ENCODE measurements at places on chromosomes 6 and 20. TPM values are rescaled to one million over a fixed set of nuclear protein-coding genes. Genes with fewer than 3 reads are reported as not detected.

DEFB124 gene
- not detected for polyA plus RNA-seq

TFAP2A gene
- polyA plus RNA-seq = 2.3 TPM

TEAD3 gene
- polyA plus RNA-seq = 22.8 TPM

EFCAB8 gene
- not detected for polyA plus RNA-seq

TRIM31 gene
- polyA plus RNA-seq = not detected

POM121L2 gene
- not detected for polyA plus RNA-seq

APOM gene
- polyA plus RNA-seq = 2.8 TPM

RAD21L1 gene
- 0.04 TPM for polyA plus RNA-seq

MEI4 gene
- not detected for polyA plus RNA-seq

CST4 gene
- not detected for polyA plus RNA-seq

ZSCAN23 gene
- 3.5 TPM for polyA plus RNA-seq

POU3F2 gene
- not detected for polyA plus RNA-seq

SMOC2 gene
- polyA plus RNA-seq = not detected

ECHDC1 gene
- polyA plus RNA-seq = 42.9 TPM

CCN2 gene
- 955 TPM for polyA plus RNA-seq

RAB44 gene
- polyA plus RNA-seq = not detected

PRL gene
- polyA plus RNA-seq = not detected

ADGRF4 gene
- polyA plus RNA-seq = 0.02 TPM

- peak; percentile 52 for DNase-seq
Observed at GRCh38 chr6:112337209-112337638, 9.9 kb upstream of the RFPL4B start.

DNA sequence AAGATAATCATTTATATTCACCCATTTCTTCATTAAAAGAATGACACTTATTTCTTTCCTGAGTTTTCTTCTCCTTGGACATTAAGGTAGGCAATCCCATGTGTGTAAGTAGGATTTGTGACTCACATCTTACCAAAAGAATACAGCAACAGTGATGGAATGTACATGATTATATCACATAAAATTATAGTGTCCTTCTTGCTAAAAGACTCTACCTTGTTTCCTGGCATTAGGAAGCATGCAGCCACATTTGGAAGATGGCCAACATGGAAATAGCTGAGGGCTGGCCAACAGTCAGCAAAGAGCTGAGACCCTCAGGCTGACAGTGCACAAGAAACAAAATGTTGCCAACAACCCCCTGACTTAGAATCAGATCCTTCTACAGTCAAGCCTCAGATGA lies 327.9 kb upstream of the MARCKS start:
- DNase-seq = no peak

- DNase-seq = no peak
Observed at GRCh38 chr20:50872560-50873425, 58.4 kb downstream of the ADNP start.

GRCh38 chr6:137659871-137660270 lies 165.7 kb upstream of the OLIG3 start:
- no peak for DNase-seq

GRCh38 chr6:34242252-34243130 lies 5.8 kb downstream of the HMGA1 start:
- no peak for DNase-seq

GRCh38 chr20:61435184-61435822 lies 183.2 kb downstream of the CDH4 start:
- no peak for DNase-seq

- no peak for DNase-seq
Observed at GRCh38 chr6:132087391-132087790, 136.2 kb upstream of the CCN2 start.

- no peak for DNase-seq
Observed at GRCh38 chr6:70586114-70586513, 19.4 kb downstream of the SDHAF4 start.

GRCh38 chr20:25076731-25077609 lies 5.0 kb downstream of the VSX1 start:
- DNase-seq = no peak

GRCh38 chr6:158686311-158686710 lies 36.5 kb downstream of the SYTL3 start:
- no peak for DNase-seq

DNA sequence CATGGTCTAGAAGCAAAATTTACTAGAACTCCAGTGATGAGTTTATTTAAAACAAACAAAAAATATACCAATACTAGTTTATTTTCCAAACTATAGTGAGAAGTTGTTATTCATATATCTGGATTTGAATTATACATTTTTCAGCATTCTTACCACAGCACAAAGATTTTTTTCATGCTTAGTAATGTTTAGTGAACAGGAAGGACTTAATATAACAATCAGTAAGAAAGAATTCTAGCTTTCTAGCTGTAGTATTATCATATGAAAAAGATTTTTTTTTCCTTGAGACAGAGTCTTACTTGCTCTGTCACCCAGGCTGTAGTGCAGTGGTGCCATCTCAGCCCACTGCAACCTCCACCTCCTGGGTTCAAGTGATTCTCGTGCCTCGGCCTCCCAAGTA lies 13.8 kb downstream of the MARCKS start:
- DNase-seq = no peak

DNA sequence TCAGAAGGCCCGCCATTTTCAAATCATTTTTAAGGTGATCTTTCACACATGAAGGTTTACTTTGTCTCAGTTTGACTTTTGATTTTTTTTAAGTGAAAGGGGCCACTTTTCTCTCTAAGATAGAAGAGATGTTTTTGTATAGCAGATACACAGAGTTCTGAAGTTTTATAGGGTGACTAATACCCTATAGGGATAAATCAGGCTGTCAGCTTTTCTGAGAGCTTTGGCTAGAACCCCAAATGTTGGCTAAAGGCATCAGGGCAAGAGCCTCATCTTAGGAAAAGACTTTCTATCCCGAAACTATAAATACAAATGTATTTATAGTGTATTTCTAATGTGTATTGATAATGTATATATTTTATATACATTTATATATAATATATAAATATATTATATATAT lies 181.4 kb downstream of the TBX18 start:
- DNase-seq = no peak

- no peak for DNase-seq
Observed at GRCh38 chr6:141110481-141110880, 1022.2 kb upstream of the GJE1 start.

DNA sequence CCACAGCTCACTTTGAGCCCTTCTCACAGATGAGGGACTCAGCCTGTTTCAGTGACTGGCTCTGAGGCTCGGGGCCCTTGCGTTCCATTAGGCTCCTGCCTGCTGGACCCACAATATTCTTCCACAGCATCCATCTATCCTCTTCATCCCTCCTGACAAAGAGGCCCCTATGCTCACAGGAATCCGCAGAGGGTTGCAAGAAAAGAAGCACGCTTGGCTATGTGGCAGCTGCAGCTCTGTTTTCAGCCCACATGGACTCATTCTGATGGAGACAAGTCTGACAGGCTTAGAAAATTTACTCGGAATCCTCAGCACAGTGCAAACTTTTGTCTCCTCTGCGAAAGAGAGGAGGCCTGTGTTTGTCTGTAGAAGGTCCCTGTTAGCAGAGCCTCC lies 207.5 kb downstream of the SYNDIG1 start:
- no peak for DNase-seq

GRCh38 chr20:46013829-46014516 lies 5.3 kb downstream of the MMP9 start:
- no peak for DNase-seq

DNA sequence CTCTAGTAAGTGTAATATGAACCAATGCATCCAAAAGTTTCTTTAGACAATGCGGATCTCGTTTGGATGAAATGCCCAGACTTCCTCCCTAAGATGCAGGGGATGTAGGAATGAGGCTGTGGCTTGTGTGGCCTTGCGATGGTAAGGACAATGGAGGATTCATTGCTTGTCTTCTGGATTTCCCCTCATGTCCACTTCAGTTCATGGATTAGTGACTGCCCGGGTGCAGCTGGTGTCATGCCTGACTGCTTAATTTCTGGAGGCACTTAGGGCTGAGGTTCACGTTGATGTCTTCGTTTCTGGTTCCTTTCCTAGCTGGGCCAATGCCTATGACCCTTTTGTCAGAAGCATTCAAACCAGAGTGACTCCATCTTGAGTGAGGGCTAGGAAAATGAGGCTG lies 93.8 kb downstream of the SCP2D1 start:
- DNase-seq = no peak

DNA sequence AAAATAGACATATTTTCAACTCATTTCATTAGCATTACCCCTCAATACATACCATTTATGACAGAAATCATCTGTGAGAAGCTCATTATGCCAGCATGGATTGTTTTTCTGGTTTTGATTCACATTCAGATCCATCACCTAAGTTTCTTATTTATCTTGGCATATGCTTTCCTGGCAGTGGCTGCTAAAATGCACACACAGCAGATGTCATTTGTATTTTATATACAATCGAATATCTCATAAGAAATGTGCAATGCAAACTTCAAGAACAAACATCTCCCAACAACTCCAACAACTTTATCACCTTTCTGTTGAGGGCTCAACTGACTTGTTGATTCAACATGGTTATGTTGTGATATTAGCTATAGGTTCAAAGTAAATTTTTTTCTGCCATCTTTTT lies 208.3 kb downstream of the PHACTR1 start:
- DNase-seq = no peak

- no peak for DNase-seq
Observed at GRCh38 chr20:23302386-23302785, 48.2 kb upstream of the NXT1 start.

GRCh38 chr6:51077821-51078518 lies 259.3 kb downstream of the TFAP2B start:
- no peak for DNase-seq

DNA sequence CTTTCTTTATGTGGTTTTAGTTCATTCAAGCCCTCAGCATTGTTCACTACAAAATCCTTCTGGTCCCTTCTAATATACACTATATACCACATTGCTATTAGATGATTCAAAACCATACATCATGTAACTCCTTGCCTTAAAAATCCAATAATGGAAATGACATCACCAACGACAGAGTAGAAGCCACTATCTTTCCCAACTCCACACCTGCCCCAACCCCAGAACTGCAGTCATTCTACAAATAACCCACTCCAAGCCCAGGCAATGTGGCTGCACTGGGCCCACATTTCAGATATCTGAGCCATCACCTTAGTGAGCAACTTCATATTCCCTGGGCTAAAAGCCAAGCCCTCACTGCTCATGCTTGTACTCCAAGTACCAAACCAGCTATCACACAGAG lies 22.6 kb upstream of the RUNX2 start:
- DNase-seq = no peak

GRCh38 chr20:19958219-19958618 lies 58.9 kb upstream of the NAA20 start:
- no peak for DNase-seq

DNA sequence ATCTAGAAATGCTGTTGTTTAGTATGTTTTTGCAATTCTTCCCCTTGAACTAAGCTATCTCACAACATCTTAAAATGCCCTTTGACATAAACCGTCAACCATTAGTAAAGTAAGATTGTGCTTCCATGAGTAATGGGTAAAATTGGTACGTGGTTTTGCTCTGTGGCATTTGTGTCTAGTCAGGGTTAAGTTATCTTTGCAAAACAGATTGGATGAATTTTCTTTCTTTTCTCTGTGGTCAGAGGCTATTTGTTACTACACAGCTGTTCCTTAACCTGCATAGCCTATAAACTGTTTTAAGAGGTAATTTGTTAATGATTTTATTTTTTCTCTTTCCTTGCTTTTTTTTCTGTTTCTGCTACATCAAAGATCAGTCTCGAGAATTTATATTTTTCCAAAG lies 75.4 kb downstream of the RPP40 start:
- no peak for DNase-seq

DNA sequence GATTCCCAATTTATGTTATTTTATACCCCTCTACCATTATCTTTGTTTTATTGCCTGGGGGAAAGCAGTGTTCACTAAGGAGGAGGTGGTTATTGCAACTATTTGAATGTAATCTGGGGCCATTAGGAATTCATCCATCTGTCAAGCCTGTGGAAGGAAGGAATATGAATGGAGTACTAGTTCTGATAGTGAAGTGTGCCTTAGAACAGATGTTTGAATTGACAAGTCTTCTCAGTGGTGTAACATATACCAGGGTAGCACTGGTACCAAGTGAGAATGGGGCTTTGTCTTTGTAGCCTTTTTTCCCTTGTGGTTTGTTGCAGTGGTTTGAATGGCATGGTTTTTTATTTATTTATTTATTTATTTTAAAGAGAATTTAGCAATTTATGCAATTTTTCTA lies 27.9 kb upstream of the HDAC2 start:
- DNase-seq = no peak

DNA sequence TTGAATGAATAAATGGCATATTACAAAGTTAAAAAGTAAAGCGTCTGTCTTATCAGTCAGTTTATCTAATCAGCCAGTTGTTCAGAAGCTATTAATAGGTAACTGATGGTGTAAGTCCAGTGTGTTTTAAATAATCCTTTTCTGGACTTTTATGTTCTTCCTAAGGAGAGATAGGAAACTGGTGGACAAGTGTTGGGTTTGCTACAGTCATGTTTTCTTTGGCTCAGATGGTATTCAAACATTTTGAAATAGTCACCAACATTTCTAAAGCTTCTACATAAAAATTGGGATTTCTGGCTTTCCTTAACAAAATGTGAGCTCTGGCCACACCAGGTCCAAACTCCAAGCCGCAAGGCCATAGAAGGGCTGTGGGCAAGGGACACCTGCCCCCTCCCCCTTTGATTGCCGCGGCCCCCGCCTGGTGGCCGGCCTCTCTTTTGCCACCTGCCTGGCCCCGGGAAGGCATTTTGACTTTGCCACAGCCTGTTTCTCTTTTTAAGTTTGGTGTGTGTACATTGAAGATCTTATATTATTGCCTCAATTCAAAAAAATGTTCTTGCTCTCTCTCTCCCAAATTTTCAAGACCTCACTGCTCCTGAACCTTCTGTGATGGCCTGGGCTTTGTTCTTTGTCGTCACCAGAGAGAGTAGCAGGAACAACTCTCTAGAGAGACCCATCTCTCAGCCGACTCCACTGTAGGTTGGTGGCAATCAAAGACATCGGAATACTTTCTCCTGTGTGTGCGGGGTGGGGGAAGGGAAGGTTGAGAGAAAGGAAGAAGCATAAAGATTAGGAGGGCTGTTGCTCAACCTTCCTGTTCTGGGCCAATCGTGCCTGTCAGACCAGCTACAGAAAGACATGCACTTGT lies 84.0 kb upstream of the ZNF217 start:
- no peak for DNase-seq

DNA sequence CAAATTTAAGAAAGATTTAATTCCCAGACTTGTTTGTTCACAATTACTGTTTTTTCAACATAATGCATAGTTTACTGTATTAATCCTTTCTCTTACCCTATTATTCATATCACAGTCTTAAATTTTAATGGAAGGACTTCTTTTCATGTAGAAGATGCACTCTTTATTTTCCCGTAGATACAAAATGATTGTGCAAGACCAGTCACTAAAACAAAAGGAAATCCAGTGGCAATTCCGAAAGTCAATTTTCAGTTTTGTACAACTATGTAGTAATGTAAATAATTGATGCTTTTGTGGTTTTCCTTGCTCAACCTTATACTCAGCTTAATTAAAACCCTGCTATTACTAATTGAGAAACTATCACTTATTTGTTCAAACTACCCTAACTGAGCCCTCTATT lies 361.5 kb upstream of the PTCHD4 start:
- DNase-seq = no peak

All from AG04450 (cell line).